MM.1S (cell line): ENCODE measurements at places on chromosomes 6 and 20.

DNA sequence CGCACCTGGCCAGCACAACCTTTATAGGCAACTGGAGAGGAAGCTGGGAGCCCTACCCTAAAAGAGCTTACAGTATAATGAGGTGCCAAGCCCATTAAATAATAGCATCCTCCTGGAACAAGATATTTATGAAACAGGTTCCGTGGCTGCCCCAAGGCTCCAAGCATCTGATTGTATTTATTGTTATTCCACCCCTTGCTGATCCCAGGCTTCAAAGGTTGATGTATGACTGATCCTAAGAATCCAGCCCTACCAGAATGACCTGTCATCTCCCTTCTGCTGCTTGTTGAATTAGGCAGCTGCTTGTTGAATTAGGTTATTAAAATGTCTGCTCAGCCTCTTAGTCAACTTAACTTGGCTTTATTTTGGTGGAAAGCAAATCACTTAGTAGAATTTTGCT, 35.2 kb upstream of the SASH1 start:
- DNase-seq, result no peak

DNA sequence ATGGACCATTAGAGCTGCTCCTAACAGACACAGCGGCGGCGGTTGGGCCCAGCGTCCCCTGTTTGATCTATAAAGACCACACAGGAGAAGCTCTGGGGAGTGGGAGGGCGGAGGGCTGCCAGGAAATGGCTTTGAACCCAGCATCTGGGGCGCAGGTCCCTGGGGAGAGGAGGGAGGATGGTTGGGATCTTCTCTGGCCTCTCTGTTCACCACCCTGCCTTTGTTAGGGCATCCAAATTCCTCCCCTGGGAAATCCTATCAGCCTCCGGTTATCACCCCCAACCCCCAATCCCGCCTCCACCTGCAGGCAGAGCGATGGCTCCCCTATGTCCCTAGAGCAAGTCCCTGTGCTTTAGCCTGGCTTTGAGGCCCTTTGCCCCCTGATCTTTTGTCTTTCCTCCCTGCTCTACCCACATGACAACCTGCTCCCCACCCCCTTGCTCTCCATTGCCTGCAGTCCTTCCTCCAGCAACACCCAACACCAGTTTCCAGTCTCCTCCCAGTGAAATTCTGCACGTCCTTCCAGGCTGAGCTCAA, 7.1 kb downstream of the XKR7 start:
- DNase-seq, result no peak

DNA sequence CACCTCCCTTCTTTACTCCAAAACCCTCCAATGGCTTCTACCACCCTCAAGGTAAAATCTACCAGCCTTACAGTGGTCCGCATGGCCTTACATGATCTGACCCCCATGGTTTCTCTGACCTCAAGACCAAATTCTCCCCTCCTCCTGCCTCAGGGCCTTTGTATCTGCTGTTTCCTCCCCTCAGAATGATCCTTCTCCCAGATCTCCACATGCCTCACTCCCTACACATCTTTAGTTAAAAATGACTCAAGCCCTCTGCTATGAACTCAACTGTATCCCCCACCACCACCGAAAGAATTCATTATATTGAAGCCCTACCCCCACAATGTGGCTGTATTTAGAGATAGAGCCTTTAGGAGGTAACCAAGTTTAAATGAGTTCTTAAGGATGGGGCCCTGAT, 4.1 kb downstream of the SLC23A2 start:
- no peak for DNase-seq

- DNase-seq, result no peak
These were observed 7.8 kb downstream of the KCNG1 start for GRCh38 chr20:51014797-51015722.

GRCh38 chr6:79862126-79862525, 85.2 kb downstream of the ELOVL4 start:
- DNase-seq, result no peak

DNA sequence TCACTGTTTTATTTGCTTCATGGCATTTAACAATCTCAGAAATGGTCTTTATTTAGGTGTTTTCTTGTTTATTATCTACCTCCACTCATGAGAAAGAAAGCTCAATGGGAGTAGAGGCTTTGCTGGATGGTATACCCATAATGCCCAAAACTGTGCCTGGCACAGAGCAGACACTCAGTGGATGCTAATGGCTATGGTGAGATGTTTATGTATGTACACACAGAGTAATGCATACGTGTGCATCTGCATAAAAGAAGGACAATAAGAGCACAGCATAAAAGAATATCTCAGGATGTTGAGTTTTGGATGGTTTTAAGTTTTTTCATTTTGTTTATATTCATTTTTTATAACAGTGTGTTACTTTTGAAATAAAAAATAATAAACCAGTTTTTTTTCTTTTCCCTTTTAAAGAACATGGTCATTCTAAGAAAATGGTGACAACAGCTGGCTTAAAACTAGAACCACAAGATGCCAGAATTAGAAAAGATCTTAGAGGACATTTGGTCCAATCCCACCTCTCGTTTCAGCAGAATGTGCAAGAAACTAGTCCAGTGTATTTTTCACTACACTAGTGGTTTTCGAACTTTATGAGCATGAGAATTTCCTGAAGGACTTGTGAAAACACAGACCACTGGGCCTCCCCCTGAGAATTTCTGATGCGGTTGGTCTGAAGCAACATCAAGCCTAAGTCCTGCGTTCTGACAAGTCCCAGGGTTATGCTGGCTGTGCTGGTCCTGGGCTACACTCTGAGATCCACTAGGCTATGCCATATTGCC, 131.9 kb downstream of the FYN start:
- DNase-seq, result no peak

DNA sequence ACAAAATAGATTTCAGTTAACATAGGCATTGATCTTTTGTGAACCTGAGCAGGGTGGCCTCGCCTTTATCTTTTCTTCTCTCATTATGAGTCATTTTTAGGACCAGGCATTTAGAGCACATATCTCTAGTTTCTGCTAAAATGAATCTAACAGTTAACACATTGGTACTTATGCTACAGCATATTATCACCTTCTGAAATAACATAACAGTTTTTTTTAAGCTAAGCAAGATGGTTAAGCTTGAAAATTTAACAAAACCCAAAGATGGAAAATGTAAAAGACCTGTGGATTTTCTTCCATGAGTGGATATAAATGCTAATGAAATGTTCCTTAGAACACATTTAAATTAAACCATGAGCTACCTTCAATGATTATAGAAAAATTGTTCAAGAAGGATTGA, 487.1 kb upstream of the RNF217 start:
- DNase-seq, result no peak

DNA sequence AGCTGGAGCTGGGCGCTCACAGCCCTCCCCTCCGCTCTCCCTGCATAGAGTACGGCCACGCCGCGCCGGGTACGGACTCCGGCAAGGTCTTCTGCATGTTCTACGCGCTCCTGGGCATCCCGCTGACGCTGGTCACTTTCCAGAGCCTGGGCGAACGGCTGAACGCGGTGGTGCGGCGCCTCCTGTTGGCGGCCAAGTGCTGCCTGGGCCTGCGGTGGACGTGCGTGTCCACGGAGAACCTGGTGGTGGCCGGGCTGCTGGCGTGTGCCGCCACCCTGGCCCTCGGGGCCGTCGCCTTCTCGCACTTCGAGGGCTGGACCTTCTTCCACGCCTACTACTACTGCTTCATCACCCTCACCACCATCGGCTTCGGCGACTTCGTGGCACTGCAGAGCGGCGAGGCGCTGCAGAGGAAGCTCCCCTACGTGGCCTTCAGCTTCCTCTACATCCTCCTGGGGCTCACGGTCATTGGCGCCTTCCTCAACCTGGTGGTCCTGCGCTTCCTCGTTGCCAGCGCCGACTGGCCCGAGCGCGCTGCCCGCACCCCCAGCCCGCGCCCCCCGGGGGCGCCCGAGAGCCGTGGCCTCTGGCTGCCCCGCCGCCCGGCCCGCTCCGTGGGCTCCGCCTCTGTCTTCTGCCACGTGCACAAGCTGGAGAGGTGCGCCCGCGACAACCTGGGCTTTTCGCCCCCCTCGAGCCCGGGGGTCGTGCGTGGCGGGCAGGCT, 4.6 kb downstream of the KCNK15 start:
- DNase-seq, result no peak

- no peak for DNase-seq
These were observed 16.7 kb upstream of the NEDD9 start for GRCh38 chr6:11248974-11249761.

DNA sequence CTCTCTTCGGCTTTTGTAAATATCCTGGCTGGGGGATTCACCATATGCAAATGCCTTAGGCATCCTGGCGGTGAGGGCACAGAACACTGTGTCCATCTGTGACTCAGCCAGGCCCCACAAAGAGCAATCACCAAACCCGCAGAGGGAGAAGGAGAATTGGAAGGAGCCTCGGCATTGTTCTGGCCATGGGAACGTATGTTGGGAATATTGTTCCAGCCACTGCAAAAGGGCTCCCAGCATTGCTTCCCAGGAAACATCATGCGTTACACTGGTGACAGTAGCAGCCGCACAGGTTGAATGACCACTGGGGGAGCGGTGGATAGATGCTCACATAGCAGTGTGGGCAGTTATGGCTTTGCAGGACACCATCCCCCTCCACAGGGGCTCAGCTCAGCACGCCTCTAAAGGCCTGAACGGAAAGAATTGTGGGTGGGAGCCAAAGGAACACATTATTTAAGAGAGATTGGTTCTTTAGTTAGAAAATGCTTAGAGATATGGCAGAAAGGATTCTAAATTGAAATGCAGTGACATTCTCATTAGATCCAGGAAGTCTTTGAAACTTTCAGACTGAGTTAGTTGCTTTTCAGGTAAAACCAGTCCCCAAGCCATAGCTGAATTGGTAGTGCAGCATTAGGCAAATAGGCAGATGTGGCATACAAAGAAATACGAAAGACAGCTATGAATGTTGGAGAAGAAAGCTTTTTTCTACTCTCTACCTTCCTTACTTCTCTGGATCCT, 104.3 kb downstream of the RNF144B start:
- DNase-seq, result no peak

GRCh38 chr20:2022163-2022562, 28.3 kb upstream of the PDYN start:
- DNase-seq, result no peak

DNA sequence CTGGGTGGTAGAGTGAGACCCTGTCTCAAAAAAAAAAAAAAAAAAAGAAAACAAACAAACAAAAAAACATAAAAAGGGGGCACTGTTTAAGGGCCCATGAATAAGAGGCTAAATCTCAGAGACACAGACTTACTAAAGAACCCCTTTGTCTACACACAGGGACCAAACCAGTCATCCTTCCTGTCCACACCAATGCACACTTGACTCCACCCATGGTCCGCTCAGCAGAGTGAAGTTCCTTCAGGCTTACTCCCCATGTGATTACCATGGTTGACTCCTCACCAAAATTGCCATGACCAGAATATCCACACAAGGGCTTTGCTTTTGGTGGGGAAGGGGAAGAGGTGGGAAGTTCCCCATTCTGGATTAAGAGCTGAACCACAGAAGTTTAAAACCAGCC, 19.4 kb upstream of the REPS1 start:
- no peak for DNase-seq

- DNase-seq, result no peak
These were observed 21.4 kb downstream of the BPIFA1 start for GRCh38 chr20:33257237-33257636.

DNA sequence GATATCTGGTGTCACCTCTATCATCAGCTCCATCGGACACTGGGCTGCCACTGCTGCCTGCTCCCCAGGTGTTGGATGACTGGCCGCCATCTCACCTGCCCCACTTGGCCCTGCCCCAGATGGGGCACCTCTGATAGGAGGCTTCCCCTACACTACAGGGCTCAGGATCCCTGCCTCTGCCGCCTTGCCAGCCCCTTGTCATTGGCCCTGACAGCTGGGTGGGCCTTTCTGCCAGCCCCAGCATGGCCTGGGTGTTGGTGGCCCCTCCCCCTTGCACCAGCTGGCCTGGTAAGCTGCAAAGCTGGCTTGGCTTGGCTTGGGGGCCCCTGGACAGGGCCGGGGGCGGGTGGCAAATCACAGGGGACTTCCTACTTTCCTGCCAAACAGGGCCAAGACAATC, 10.6 kb downstream of the PACSIN1 start:
- DNase-seq, result no peak
